ENCODE measurements at places on chromosomes 4 and X.

DNA sequence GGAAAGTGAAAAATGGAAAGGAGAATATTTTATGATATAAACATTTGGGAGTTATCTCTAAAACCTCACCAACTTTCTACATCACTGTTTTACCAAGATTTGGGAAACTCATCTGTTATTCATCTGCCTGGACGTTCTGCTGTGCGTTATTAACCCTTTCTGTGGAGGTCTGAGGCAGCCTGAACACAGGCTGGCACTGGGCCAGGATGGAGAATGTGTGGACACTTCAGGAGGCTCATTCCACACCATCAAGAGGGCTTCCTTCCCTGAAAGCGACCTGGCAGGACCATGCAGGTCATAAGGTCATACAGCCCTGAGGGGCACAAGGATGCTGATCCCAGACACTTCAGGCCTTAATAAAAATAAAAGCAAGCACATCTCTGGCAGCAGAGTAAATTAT, 31.2 kb upstream of the TMEM184C start:
- DNase-seq: no peak

- DNase-seq: no peak
These were observed 86.7 kb downstream of the RFC1 start for GRCh38 chr4:39279416-39279815.

DNA sequence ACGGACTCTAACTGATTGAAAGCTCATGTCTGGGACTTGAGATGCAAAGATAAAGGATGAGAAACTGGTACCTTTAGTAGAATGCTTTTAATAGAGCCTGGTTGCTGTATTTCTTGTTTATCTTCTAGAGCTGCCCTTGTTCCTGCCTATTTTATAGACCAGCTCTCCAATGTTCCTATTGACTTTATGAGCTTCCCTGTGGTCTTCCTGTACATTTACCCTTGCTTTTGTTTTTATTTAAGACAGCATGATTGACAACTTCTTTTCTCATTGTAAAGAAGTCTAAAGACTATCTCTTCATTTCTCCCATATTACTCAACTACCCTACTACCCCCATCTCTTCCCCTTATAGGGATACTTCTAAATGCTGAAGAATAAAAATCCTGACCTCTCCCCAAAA, 174.7 kb downstream of the UGT8 start:
- DNase-seq: no peak

GRCh38 chrX:45140812-45141211, 59.9 kb downstream of the DIPK2B start:
- no peak for DNase-seq

DNA sequence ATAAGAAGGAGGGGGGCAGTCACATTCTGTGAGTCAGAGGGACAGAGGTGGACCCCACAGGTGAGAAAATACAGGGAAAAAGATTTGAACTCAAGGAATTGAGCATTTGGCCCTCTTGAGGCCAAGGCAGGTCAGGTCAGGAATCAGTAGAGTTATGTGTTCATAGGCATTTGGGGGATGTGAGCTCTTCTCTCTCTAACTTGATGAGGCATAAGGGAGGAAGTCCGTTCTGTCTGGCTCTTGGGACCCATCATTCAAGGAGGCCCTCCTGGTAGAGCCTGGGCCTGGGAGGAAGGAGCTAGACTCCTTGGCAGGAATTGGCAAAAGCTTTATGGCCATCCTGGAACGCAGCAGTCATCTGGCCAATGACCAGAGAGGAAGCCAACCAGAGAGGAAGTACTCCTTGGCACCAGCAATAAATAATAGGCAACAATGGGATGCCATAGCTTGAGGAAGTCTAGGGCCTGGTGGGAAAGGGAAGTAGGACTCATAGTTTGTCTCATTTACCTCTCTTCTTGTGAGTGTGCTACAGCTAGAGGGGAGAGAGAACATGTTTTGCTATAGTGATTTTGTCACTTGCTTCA, 53.0 kb downstream of the MSN start:
- no peak for DNase-seq

Data from NCI-H446 treated with DMSO at 0.1 percent for 48 hours (cell line).